Heart left ventricle (tissue), 16 donors: ENCODE measurements at places on chromosomes 7 and 10. TPM values are rescaled to one million over a fixed set of nuclear protein-coding genes. Genes with fewer than 3 reads are reported as not detected.

- peak; percentile 87 for DNase-seq
Observed at GRCh38 chr7:98174334-98175259, 36.6 kb upstream of the BHLHA15 start.

DNA sequence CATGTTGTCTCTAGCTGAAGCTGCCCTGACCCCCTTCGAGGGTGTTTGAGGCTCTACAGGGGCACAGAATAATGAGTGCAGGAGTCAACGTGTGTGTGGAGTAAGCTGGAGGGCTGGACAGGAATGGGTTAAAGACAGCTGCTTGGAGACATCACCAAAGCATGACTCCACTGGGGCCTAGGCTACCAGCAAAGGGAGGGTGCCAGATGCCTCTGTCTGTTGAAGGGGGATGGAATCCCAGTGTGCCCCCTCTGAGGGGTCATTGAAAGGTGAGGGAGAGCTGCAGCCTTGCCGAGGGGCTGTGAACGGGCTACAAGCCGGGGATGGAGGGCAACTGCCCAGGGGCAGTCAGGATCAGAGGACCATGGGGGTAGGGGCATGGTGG, 51.7 kb upstream of the PODXL start:
- DNase-seq: no peak

GRCh38 chr10:97891497-97892167, 42.0 kb downstream of the GOLGA7B start:
- DNase-seq: no peak

DNA sequence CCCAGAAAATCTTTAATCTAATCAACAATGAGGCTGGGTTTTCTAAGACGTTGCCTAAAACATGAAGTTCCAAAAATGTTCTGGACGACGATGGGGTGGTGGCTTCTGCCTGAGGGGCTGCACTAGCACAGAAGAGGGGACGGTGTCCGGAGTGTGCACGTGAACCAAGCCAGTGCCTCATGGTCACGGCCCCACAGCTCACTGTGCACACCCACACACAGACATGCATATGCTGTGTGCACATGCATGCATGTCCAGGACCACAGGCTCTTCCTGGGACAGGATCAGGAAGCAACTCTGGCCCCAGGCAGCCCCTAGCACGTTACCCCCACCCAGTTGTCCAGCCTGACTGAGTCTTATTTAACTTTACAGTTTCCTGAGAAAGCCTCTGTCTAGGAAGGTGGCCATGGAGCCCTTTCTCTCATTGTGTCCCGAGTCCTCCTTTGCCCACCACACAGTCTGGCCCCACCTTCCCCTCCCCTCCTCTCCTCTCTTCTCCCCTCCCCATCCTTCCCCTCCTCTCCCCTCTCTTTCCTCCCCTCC, 100.8 kb downstream of the DNAJB6 start:
- DNase-seq: peak; percentile 12

DNA sequence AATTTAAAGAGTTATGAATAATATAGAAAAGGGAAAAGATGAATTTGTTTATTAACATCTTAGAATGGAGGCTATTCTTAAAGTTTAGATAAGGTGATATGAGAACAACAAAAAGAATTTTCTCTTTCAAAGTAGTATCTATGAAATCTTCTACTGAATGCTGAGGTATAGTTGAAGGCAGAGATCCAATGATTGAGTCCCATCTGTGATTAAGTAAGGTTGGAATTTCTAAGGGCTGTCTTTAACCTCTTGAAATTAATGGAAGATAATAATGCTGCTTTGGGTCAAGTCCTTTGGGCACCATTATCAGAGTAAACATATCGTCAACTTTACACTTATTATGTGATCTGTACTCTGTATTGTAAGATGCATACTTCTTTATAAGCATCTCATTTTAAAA, 307.9 kb downstream of the PRKG1 start:
- no peak for DNase-seq

DNA sequence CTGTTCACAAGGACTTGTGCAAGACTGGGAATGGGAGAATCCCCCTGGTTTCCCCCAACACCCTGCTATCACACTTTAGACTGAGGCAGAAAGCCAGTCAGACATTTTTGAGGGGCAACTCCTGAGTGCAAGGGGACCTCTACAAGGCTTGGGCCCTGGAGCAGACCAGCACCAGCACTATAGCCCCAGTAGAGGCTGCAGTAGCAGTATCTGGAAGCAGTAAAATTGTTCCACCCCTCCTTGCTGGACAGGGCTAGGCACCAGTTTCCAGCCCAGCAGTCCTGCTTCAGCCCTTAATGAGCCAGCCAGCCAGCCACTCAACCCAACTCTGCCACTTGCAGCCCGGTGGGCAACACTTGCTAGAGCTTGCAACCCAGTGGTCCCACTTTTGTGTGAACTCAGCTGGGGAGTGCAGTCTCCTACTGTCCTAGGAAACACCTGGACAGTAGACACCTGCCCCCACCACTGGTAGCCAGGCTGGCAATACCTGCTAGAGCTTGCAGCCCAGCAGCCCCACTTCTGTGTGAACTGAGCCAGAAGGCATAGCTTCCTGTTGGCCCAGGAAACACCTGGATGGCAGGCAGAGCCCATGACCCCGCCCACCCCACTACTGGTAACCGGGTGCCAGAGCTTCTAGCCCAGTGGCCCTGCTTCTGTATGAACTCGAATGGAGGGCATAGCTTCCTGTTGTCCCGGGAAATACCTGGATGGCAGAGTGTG, 65.0 kb downstream of the FBXL13 start:
- no peak for DNase-seq

Gene ANKRD30A
- total RNA-seq: not detected

Gene CALML3
- total RNA-seq: not detected

Gene C10orf67
- total RNA-seq: 0.75 TPM

Gene PLXNA4
- 8.5 TPM for total RNA-seq

Gene SLIT1
- 0.13 TPM for total RNA-seq

Gene FGL2
- total RNA-seq: 10.8 TPM

Gene SLC13A1
- total RNA-seq: not detected

Gene EBLN1
- total RNA-seq: not detected

Gene MRLN
- total RNA-seq: not detected
